ENCODE measurements at places on chromosomes 5 and 9.

DNA sequence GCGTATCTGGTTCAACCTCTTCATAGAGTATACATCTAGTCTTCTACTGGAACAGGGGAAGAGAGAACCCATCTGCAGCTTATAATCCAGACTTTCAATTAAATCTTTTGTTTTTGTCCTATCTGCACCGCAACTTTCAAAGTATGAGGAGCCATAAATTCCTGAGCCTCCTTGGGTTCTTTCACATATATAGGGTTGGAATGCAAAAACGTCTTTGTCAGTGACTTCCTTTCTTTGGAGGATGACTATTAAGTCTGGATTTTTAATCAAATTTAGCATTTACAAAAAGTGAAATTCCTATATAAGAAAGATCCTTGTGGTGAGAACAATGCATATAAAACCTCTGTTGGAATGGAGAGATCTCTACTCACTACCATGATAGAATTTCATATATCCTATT, 370.8 kb downstream of the TMEM38B start:
- no peak for DNase-seq

GRCh38 chr5:143696921-143697320, 115.0 kb upstream of the HMHB1 start:
- DNase-seq = no peak

- no peak for DNase-seq
Measured at GRCh38 chr5:7391814-7392692, 3.9 kb upstream of the ADCY2 start.

- no peak for DNase-seq
Measured at GRCh38 chr5:8333485-8333884, 464.5 kb downstream of the MTRR start.

- peak; percentile 85 for DNase-seq
Measured at GRCh38 chr9:120474591-120475243, 105.2 kb downstream of the CDK5RAP2 start.

GRCh38 chr5:62653864-62654575, 75.4 kb downstream of the LRRC70 start:
- no peak for DNase-seq

GRCh38 chr9:37988602-37989001, 80.4 kb downstream of the SHB start:
- DNase-seq = no peak

DNA sequence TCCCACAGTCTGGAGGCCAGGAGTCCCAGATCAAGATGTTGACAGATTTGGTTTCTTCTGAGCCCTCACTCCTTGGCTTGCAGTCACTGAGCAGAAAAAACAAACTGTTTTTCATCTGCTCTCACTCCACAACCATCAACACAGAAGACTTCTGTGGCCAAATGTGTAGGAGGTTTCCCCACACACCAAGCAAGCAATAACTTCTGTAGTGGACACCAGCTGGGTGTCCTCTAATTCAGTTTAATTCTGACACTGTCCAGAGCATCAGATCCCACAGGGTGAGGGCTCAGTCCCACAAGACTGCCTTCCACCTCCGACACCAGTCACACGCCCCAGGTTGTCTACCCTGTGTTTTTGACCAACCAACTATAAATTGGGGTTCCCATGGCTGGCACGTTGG, 209.9 kb downstream of the AOPEP start:
- no peak for DNase-seq

DNA sequence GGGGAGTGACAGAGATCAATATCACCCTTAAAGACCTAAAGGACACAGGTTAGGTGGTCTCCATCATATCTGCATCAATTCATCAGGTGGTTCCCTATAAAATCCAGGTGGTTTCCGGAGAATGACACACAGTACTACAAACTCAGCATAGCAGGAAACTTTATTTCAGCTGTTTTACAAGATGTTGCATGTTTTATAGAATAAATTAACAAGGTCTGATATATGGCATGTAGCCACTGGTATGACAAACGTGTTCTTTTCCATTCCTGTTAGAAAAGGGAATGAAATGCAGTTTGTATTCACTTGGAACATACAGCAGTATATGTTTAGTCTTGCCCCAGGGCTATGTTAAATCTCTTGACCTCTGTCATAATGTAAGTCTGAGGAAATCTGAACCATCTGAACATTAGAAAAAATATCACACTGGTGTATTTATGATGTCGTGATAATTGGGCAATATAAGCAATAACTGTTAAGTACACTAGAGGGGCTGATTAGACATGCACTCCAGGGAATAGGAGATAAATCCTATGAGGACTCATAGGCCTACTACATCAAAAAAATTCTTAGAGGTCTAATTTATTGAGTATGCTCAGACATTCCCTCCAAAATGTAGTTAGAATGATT, 42.2 kb upstream of the TNFSF8 start:
- DNase-seq = peak; percentile 65

GRCh38 chr5:68433923-68434879, 218.6 kb downstream of the PIK3R1 start:
- peak; percentile 100 for DNase-seq

DNA sequence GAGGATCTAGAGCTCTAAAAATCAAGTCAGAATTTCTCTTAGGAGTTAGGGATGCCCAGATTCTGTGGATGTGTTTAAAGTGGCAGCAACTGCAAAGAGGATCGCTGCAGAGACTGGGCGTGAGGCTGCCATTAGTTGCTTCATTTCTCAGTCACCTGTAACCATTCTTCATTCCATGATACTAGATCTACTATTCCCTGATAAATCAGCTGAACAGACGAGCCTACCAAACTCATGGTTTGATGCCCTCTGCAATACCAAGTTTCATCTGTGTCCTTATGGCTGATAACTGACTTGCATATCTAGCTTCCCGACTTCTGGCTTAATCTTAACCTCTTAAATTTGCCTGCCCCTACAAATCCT, 33.3 kb downstream of the UBE2R2 start:
- no peak for DNase-seq

GRCh38 chr5:82863266-82863665, 213.9 kb downstream of the TMEM167A start:
- DNase-seq = no peak

- no peak for DNase-seq
Measured at GRCh38 chr5:176519810-176520720, 17.1 kb downstream of the RNF44 start.

GRCh38 chr5:142612494-142613270, 73.2 kb downstream of the FGF1 start:
- DNase-seq = no peak

GRCh38 chr9:8331507-8332330, 532.1 kb upstream of the DMAC1 start:
- DNase-seq = no peak

DNA sequence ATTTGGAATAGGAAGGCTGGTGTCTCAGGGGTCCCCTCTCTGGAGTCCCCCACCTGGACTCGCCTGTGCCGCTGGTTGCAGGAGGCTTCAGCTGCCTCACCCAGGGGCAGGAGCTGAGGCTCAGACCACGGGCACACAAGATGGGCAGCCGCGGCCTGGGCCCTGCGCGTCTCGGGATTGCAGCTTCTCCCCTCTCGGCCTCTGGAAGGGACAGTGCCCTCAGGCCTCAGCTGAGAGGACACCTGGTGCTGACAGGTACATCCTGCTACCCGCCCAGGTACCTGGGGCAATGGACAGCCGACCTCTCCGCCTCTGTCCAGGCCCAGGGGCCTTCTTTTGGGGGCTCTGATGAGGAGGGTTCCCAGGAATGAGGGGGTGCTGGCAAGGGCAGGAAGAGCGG, 38.3 kb downstream of the UNC5A start:
- no peak for DNase-seq

DNA sequence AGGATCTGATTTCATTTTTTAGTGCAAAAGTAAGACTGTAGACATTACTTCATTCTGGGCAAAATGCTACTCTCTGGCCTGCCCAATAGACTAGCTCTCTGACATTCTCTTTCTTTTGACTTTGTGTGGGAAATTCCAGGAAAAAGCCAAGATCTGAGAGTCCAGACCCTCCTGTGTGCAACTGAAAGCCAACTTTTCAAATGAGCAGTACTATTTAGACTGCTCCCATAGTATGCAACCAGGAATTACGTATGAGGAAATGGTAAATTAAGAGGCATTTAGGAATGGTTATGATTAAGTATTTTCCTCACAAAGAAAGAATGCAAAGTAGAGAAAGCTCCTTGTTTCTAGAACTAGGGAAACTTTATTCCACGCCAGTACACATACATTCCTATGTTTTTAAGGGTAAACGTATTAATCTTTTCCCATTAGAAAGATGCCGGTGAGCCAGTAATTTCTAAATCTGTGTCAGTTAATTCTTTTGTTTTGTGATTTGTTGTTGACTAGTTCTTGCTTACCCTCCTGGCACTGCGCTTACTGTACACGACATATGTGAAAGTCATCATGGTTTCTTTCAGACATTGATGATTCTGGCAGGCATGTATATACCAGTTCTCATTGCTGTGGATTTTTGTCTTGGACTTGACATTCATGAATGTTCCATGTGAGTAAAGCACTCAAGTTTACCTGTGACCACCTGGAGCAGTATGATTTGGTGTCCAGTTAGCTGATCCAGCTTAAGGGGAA, 56.0 kb downstream of the AOPEP start:
- no peak for DNase-seq

GRCh38 chr5:94793816-94794198, 175.3 kb downstream of the SLF1 start:
- DNase-seq = peak; percentile 82

GRCh38 chr5:139639619-139640380, 8.3 kb upstream of the CXXC5 start:
- no peak for DNase-seq

DNA sequence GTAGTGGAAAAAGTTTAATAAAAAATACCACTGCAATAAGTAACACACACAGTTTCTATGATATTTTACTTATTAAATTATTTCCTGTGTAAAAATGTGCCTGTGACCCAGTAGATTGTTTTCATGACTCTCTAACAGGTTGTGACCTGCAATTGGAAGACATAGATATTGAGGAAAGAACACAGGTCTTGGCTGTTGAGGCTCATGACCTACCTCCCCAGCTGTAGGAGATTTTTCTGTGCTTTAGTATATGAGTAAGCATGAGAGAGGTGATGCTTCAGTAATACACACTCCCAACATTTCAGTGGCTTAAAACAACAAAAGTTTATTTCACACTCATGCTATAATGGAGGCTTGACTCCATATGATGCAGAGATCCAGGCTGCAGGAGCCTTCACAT, 47.3 kb upstream of the TNC start:
- no peak for DNase-seq

DNA sequence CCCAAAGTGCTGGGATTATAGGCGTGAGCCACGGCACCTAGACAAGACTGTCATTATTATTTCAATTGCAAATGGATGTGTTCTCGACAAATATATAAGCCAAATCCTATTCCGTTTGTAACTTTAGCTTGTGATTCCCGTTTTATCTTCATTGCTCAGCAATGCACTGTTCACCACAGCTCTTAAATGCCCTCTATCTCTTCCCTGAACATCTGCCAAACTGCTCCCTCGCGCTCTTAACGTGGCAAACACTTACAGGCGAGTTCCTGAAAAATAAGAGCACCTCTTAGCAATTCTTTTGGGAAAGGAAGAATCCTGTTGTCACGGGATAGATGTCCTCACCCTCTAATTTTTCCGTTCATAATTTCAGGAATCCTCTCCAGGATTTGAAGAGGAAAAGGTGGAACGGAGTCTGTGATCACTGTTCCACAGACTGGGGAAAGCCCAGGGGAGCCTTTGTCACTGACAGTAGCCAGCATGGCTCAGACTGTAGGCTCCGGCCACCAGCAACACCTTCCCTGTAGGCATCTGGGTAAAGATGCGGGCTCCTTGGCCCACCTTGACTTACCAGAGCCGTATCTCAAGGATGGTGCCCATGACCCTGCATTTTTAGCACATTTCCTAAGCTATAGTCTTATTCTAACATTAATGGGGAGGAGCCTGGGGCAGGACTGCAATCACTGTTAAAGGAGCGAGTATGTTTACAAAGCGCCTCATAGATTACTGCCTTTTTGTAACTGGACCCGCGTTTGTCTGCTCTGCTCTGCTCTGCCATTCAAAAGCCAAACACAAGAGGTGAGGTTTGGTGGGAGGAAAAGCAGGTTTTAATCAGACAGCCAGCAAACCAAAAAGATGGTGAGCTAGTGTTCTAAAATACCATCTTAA, 20.2 kb upstream of the GNPDA1 start:
- DNase-seq = no peak

GRCh38 chr5:111972548-111972947, 215.6 kb upstream of the NREP start:
- no peak for DNase-seq

GRCh38 chr5:354581-355378, 33.3 kb downstream of the AHRR start:
- DNase-seq = no peak

GRCh38 chr9:101450931-101451330, 15.4 kb upstream of the ALDOB start:
- DNase-seq = no peak

- DNase-seq = peak; percentile 36
Measured at GRCh38 chr5:131285703-131286399, 22.0 kb downstream of the CDC42SE2 start.

GRCh38 chr5:181047288-181047687, 7.2 kb downstream of the BTNL9 start:
- no peak for DNase-seq

DNA sequence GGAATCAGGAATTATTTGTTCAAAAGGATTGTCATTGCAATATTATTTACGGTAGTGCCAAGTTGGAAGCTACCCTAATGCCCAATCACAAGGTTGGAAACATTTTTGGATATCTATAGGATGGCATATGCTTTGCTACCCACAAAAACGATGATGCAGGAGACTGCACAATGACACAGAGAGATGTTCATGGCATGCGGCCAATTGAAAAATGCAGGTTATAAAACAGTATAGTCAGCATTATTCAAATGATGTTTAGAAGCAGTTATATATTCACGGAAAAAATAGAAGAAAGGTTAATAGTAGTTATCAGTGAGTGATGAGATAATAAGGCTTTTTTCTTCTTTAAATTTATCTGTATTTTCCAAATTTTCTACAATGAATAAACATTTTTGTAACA, 5.9 kb upstream of the ACSL6 start:
- DNase-seq = no peak

DNA sequence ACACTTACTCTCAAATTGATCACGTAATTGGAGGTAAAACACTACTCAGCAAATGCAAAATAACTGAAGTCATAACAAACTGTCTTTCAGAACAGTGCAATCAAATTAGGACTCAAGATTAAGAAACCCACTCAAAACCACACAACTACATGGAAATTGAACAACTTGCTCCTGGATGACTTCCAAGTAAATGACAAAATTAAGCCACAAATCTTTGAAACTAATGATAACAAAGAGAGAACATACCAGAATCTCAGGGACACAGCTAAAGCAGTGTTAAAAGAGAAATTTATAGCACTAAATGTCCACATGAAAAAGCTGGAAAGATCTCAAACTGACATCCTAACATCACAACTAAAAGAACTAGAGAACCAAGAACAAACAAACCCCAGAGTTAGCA, 540.5 kb upstream of the CDH18 start:
- no peak for DNase-seq

DNA sequence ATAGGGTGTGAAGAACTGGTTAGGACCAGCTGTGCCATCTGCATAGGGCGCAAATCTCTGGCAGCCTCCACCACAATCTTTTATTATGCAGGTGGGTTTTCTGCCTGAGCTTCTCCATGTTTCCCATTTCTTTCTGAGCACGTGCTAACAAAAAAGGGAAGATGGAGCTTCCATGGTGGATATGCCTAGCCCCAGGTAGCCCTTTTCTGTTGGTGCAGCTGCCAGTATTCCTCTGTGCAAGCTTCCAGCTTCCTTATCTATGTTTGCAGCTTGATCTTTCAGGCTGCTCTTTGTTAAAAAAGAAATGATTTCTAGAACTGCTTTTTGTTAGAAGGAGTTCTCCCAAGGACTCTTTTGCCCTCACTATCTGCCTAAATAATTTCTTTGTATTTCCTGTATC, 95.0 kb upstream of the EPB41L4A start:
- no peak for DNase-seq

All from inflammatory macrophage treated with lipopolysaccharide for 4 hours (primary cell).